ENCODE measurements at places on chromosomes 7 and 10.
A peak's percentile ranks its signal among the peaks of the same experiment; 100 is the strongest.

- no peak for DNase-seq
These were observed 70.5 kb downstream of the SEMA3A start for GRCh38 chr7:84123965-84124547.

- DNase-seq, result no peak
These were observed 76.8 kb upstream of the PITRM1 start for GRCh38 chr10:3249307-3249889.

GRCh38 chr10:70932392-70933196 is 44.2 kb upstream of the PCBD1 start:
- no peak for DNase-seq

- DNase-seq, result no peak
These were observed 9.6 kb upstream of the FRMPD2 start for GRCh38 chr10:48284002-48284546.

DNA sequence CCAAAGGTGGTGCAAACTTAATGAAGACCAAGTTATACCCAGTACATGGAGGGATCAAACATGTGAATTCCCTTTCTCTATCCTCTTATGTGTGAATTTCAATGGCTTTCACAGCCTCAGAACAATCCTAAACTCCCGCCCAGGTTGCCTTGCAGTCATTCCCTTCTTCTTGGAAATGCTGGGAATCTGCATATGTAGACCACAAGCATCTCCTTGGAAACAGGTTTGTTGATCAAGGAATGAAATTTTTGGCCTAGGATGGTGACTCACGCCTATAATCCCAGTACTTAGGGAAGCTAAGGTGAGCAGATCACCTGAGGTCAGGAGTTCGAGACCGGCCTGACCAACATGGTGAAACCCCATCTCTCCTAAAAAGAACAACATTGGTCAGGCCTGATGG is 77.8 kb upstream of the ABI1 start:
- no peak for DNase-seq

GRCh38 chr7:24835643-24836042 is 78.4 kb upstream of the GSDME start:
- no peak for DNase-seq

GRCh38 chr7:155352076-155352752 is 54.5 kb downstream of the INSIG1 start:
- DNase-seq, result no peak

- DNase-seq, result peak; percentile 10
These were observed 83.0 kb upstream of the SEC61G start for GRCh38 chr7:54841772-54842697.

DNA sequence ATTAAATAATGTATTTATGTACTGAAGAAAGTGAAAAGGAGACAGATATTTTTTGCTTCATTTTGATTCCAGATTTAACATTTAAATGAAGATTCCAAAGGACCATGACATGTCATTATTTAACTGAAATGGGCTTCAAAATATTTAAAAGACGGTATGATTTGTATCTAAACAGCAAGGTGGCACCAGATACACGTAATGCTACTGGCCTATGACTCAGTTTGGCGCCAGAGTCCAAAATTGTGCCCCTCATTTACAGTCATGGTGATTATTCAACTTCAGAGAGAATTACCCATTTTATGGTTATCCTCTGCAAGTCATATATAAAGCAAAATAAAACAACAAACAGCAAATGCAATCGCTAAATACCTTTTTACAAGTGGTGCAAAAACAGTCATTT is 94.5 kb downstream of the ETV1 start:
- no peak for DNase-seq

DNA sequence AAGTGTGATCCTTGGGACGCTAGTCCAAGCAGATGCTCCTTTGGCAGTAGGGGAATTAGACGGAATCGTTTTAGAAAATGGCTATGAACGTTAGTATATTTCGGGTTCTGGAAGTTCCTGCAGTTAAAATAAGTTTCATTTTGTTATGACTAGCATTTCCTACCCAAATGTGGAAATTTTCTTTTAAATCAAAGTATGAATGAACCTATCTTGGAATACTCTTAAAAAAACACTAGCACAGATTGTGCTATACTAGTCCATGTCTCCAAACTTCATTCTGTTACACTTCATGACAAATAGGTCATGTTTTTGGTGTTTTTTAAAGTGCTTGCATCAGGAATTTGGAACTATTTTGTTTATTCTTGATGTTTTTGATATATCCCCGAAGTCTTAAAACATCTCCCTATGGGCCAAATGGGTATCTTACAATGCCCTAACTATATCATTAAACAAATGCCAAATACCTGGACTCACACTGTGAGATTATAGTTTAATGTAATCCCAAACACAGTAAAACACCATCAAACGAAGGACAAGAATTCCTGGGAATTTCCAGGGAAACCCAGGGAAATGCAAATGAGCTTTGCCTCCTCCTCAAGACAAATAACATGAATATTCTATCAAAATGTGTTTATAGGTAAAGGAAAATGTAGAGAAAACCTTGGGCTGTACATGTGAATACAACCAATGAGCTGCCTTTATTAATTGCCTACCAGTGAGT is 75.9 kb upstream of the PTPRZ1 start:
- DNase-seq, result no peak

DNA sequence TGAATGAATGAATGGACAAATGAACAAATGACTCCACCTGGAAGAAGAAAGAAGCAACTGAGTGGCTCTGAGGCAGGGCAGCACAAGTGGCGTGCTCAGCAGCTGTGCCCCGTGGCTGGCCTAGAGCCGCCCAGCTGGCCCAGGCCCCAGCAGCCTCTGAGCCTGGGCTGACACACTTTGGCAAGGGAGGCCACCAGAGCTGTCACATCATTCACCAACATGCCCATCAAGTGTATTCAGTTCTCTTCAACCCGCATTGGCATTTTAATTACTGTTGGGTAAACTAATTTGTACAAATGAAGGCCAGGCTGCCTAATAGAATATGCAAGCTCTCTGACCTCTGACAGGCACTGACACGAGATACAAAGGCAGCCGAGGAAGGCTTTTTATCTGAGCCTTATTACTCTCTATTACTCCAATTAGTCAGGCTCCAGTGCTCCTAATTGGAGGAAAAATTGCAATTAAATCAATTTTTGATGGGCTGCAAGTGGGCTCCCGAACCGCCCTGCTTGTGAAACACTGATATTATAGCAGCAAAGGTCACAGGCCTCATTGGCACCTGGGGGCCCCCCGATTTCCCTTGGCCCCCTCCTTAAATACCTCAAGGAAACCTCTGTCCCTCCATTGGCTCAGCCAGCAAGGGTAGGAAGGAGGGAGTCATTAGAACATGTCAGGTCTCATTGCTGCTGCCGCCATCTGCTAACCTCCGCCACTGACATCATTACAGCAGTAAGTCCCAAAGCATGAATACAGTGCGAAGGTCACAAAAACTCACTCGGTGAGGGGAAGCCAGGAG is 41.9 kb downstream of the DPCD start:
- DNase-seq, result no peak

DNA sequence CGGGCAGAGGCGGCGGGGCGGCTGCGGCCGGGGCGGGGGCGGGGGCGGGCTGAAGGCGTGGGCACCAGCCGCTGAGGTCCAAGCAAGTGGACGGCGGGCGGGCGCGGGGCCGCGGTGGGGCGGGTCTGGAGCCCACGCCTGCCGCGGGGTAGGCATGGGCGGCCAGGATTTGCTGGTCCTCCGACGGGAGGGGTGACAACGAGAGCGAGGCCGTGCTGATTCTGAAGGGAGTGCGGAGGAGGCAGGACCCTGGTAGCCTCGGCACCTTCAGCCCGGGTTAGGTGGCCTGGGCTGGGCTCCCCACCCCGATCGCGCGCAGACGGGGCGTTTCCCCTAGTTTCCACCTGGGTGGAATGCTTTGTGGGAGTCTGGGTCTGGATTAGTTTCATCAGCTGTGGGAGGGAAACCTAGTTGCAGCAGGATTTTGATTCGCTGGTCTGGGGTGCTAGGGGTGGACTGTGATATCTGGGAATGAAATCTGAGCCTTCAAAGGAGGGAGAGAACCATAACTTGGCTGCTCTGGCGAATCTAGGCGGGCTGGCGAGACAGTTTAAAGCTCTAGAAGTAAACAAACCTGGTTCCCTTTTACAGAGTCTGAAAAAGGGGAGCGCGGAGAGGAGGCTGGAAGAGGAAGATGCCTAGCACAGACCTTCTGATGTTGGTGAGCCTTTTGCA is 609 bp downstream of the SGPL1 start:
- DNase-seq, result no peak

DNA sequence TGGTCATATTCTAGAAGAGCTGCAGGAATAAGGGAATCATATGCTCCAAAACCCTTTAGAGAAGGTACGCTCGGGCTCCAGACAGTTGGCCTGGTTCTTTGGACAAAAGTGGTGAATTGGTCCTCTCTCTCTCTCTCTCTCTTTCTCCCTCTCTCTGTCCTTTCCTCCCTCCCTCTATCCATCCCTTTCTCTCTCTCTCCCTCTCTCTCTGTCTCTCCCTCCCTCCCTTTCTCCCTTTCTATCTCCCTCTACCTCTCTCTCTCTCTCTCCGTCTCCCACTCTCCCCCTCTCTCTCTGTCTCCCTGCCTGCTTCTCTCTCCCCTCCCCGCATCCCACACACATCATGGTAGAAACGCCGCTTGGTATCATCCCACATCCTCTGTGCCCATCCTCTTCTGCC is 19.8 kb upstream of the PFKP start:
- DNase-seq, result no peak

- no peak for DNase-seq
These were observed 4.9 kb upstream of the PTPRN2 start for GRCh38 chr7:158592541-158592940.

DNA sequence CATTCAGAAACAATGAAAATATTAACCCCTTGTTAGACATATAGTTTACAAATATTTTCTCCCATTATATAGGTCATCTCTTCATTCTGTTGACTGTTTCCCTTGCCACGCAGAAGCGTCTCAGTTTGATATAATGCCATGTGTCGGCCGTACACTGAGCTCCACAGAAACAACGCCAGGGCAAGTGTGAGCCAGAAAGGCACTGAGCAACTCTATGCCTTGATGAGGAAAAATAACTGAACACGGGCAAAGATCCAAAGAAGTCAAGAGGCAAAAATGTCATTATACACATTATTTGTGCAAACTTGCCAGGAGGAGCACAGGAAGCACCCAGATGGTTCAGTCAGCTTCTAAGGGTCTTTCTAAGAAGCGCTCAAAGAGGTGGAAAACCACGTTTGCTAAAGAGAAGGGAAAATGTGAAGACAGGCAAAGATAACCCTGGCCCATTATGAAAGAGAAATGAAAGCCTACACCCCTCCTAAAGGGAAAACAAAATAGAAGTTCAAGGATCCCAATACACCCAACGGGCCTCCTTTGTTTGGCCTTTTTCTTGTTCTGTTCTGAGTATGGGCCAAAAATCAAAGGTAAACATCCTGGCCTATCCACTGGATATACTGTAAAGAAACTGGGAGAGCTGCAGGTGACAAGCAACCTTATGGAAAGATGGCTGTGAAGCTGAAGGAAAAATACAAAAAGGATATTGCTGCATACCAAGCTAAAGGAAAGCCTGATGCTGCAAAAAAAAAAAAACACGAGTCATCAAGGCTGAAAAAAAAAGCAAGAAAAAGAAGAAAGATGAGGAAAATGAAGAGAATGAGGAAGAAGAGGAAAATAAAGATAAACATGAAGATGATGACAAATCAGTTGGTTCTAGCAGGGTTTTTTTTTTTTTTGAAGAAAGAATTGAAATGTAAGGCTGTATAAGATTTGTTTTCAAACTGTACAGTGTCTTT is 15.5 kb downstream of the ARHGAP12 start:
- DNase-seq, result no peak

GRCh38 chr7:43318188-43318770 is 205.8 kb downstream of the HECW1 start:
- no peak for DNase-seq

- DNase-seq, result no peak
These were observed 12.2 kb upstream of the HNRNPF start for GRCh38 chr10:43421201-43421507.

DNA sequence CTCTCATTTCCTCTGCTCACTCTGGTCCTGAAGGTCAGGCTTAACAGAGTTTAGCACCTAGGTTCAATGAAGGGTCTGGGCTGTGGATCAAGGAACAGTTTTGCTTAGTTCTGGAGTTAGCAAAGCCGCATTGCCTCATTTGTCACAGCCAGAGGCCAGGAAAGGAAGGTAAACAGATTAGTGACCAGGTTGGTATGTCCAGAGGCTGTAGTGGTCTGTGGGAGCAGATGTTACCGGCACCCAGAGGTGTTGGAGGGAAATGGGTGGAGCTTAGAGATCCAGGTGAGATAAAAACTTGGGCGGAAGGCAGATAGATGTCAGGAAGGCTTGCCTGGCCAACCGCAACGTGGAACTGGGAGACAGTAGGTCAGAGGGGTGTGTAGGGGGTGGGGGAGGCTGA is 36.6 kb upstream of the ZMIZ2 start:
- DNase-seq, result no peak

DNA sequence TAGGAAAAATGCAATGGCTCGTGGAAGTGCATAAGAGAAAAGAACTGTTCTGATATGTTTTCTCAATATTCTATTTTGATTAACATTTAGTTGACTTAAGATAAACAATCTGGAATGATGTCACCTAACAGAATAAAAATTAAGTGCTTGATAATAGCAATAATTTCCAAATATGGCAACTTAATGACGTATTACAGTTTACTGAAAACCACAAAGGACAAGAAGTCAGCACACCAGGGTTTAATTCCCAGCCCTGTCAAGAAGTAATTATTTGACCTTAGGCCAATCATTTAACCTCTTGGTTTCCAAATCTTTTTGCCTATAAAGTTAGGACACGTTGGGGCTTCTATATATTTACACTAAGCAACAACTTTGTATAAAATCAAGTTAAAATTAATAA is 95.7 kb downstream of the CABCOCO1 start:
- DNase-seq, result no peak

DNA sequence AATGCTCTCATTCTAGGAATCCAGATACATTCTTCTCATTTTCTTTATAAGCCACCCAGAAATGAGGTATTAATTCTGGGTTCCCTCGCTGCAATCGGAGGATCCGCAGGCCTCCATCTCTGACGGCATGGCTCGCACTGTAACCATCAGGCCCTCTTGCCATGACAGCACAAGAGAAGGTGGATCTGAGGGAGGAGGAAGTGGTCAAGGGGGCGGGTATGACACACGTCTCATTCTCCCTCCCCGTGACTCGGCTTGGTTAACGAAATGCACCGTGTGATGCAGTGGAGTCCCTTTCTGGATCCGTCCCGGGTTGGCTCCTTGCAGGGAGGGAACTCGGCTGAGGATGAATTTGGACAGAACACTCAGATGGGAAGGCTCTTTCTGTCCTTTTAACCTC is 280.2 kb downstream of the TCERG1L start:
- DNase-seq, result no peak

DNA sequence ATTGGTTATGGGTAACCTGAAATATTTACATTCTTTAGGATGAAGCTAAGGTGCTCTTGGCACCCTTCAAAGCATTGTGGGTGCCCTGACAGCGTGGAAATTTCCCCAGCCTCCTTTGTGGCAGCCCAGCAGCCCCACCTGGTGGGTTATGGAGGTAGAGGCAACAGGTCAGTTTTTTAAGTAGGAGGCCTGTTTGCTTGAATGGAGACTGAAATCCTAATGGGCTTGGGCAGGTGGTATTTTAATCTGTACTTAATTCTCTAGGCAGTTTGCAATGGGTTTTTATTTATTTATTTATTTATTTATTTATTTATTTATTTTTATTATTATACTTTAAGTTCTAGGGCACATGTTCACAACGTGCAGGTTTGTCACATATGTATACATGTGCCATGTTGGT is 139.4 kb downstream of the EPC1 start:
- peak; percentile 21 for DNase-seq

Measured in SHP77 treated with DMSO at 0.1 percent for 48 hours (cell line).